ENCODE measurements at places on chromosomes 7 and 10.
A peak's percentile ranks its signal among the peaks of the same experiment; 100 is the strongest.

GRCh38 chr10:48254750-48255512, 19.6 kb downstream of the FRMPD2 start:
- DNase-seq: no peak
- H3K27ac ChIP-seq: no peak overlapping the region
- H3K27me3 ChIP-seq: no peaks in the 10 kb centered on the region
- peaks cover 6% of the 10 kb centered on the region for H3K4me1 ChIP-seq
- H3K36me3 ChIP-seq: no peaks in the 10 kb centered on the region

DNA sequence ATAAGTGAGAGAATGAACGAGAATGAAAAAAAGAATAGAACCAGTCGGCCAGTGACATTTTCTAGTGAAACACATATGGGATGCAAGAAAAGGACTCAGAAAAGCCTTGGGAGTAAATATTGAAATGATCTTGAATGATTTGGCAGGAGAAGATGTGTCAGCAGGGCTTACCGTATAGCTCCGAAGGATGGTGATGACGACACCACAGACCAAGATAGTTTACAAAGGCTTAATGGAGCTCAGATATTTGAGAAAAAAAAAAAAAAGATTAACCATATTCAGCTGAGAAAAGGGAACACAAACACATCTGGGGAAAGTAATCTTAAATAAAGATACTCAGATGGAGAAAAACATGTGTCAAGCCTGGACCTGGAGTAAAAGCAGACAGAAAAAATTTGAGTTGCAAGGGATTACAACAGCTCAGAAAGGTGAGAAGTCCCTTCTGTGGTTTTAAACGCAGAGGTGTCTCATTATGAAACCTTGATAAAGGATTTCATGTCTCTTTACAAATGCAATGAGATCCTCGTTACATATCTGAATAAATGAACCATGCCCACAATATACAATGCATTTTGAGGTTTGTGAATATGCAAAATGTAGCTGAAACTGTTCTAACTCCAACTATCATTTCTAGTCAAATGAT, 36.0 kb downstream of the DNAJB9 start:
- H3K36me3 ChIP-seq: no peaks in the 10 kb centered on the region
- no peak for DNase-seq
- no peak overlapping the region for H3K27ac ChIP-seq
- H3K4me3 ChIP-seq: no peak overlapping the region
- no peaks in the 10 kb centered on the region for H3K27me3 ChIP-seq

GRCh38 chr10:93459466-93459865, 22.7 kb downstream of the MYOF start:
- peaks cover 3% of the 10 kb centered on the region for H3K36me3 ChIP-seq
- H3K4me3 ChIP-seq: no peak overlapping the region
- no peaks in the 10 kb centered on the region for H3K27me3 ChIP-seq
- H3K4me1 ChIP-seq: peaks cover 71% of the 10 kb centered on the region

- no peak for DNase-seq
- H3K4me1 ChIP-seq: no peaks in the 10 kb centered on the region
These were observed 107.7 kb upstream of the EEPD1 start for GRCh38 chr7:36045326-36045725.

DNA sequence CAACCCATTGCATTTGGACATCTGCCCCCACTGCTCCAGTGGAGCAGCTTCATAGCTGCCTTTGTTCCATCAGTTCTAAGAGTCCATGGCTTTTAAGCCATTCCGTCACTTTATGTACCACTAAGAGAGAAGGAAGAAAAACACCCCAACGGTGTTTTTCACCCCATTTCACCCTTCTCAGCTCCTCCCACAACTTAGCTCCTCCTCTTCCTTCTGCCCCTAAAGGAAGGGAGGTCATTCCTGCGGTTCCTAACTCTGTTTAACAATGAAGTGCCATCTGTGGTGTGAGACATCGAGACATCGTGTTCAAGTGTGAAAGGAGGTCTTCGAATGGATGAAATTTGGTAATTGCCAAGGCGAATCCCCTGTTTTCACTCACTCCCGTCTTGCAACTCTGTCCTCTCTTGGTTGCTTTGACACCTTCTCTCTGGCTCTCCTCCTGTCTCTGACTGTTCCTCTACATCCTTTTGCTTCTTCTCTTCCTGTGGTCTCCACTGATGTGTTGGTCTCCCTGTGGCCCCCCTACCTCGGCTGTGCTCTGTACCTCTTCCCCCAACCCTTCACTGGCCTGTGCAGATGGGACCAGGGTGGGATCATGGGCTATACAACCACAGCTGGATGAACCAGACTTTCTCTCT, 23.0 kb downstream of the SMKR1 start:
- no peaks in the 10 kb centered on the region for H3K36me3 ChIP-seq
- H3K27me3 ChIP-seq: no peaks in the 10 kb centered on the region
- no peak overlapping the region for H3K4me3 ChIP-seq
- no peaks in the 10 kb centered on the region for H3K4me1 ChIP-seq

DNA sequence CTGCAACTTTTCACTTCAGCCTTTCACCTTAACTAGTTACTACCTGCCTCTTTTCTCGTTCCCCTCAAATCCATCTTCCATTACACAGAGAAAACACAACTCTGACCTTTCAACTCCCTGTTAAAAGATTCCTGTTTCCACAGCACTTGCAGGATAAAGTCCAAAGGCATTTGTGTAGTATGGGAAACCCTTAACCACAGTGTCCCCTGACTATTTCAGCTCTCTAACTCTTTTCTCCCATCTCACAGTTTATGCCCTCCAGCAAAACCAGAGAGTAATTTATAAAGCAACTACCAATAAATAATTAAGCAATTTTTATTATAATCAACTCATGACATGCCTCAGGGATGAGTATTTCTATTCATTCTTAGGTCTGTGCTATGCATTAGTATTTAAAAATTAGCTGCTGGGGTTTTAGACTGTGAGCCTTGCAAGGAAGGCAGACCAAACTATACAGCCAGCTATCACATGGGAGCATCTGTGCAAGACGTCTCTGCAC, 51.0 kb downstream of the COL1A2 start:
- DNase-seq: no peak
- peak overlapping the region; percentile 9 for H3K4me3 ChIP-seq
- H3K27me3 ChIP-seq: no peaks in the 10 kb centered on the region
- peaks cover 20% of the 10 kb centered on the region for H3K4me1 ChIP-seq
- peak overlapping the region; percentile 10 for H3K27ac ChIP-seq
- H3K36me3 ChIP-seq: no peaks in the 10 kb centered on the region

DNA sequence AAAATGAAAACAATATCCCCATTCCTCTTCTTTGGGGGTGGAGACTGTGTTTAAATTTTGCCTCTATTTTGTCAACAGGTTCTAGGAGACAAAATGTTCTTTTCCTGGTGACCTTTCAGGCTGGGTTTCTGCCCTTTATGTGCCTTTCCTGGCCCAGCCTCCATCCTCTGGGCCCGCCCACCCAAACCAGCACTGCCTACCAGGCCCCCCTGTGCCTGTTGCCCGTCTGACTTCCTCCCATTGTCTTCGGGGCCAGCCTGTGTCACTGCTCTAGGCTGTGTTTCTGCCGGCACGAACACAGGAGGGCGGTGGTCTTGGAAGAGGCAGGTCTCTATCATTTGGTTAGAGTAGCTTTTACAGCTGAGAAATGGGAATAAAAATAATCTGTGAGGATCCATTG, 13.9 kb downstream of the TSPAN14 start:
- no peaks in the 10 kb centered on the region for H3K27me3 ChIP-seq
- H3K4me3 ChIP-seq: no peak overlapping the region
- DNase-seq: no peak
- no peak overlapping the region for H3K27ac ChIP-seq

GRCh38 chr7:6162650-6163366, 109.6 kb downstream of the CYTH3 start:
- no peak overlapping the region for H3K4me3 ChIP-seq
- no peak overlapping the region for H3K27ac ChIP-seq
- peaks cover 1% of the 10 kb centered on the region for H3K36me3 ChIP-seq
- no peak for DNase-seq

DNA sequence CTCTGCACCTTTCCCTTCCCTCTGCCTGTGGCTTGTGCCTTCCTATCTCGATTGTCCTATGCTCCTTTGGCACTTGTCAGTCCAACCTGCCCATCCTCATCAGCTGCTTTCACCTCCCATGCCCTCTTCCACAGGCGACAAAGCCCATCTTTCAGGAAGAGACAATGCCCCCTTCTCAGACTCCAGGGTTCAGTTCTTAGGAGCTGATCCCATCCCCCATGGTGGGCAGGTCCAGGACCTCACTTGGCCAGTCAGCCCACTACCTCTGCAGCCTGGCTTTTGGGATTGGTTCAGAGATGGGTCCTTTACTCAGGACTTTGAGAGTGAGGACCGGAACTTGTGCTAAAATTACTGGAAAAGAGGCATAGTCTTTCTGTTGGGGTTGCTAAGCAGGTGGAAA, 74.0 kb upstream of the NANOS1 start:
- peaks cover 9% of the 10 kb centered on the region for H3K4me1 ChIP-seq
- no peak overlapping the region for H3K27ac ChIP-seq
- H3K4me3 ChIP-seq: no peak overlapping the region
- no peaks in the 10 kb centered on the region for H3K36me3 ChIP-seq

- H3K4me1 ChIP-seq: no peaks in the 10 kb centered on the region
- no peak for DNase-seq
- no peaks in the 10 kb centered on the region for H3K36me3 ChIP-seq
- no peak overlapping the region for H3K4me3 ChIP-seq
- H3K27me3 ChIP-seq: no peaks in the 10 kb centered on the region
These were observed 106.0 kb upstream of the TRIM24 start for GRCh38 chr7:138354066-138354465.

- H3K36me3 ChIP-seq: no peaks in the 10 kb centered on the region
- H3K4me3 ChIP-seq: no peak overlapping the region
- no peaks in the 10 kb centered on the region for H3K27me3 ChIP-seq
- no peak for DNase-seq
- H3K27ac ChIP-seq: no peak overlapping the region
These were observed 3.8 kb upstream of the PKD2L1 start for GRCh38 chr10:100333661-100334440.

- no peaks in the 10 kb centered on the region for H3K4me1 ChIP-seq
- no peaks in the 10 kb centered on the region for H3K27me3 ChIP-seq
- no peak overlapping the region for H3K27ac ChIP-seq
- DNase-seq: no peak
- H3K36me3 ChIP-seq: no peaks in the 10 kb centered on the region
These were observed 129.5 kb downstream of the OAT start for GRCh38 chr10:124288928-124289850.

- peak overlapping the region; percentile 78 for H3K27ac ChIP-seq
- DNase-seq: no peak
- H3K4me3 ChIP-seq: no peak overlapping the region
These were observed 21.6 kb downstream of the TES start for GRCh38 chr7:116231949-116232348.

DNA sequence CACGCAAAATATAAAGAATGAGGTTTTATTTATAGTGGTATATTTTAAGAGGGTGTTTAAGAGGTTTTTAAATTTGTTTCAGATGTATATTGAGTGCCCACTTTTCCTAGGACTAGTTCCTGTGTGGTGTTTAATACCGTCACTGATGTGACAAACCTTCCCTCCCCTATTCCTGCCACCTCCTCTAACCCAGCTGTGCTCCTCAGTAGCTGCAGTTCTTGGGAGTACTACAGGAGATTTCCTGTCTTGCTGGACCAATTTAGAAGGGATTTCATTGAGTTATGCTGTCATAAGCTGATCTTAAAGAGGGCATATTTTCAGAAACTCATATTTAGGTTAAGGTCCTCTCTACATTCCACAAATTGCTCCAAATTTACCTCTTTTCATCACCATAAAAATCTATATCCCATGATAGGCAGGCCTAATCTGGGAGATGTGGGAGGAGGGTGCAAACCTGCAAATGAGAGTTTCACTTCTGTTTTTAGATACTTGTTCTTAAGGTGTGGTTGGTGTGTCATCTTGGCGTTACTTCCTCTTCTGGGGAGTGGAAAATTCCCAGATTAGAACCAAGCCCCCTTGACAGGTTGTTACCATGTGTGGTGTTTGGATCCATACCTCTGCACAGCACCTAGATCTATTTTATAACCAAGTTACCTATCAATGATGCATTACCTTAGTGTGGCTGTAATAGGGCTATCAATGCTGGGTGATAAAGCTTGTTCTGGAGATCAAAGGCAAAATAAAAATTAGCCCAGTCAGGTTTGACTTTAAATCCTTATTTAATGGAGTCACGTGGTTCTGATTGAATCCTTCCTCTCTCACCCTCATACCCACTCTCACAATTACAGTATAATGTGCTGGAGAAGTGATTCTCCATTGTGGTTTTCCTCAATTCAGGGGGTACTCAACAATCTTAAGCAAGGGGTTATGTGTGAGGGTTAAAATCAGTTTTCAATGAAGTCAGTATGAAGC, 141.1 kb downstream of the CDK14 start:
- H3K27me3 ChIP-seq: no peaks in the 10 kb centered on the region
- DNase-seq: no peak
- H3K27ac ChIP-seq: no peak overlapping the region
- H3K4me3 ChIP-seq: no peak overlapping the region
- H3K36me3 ChIP-seq: no peaks in the 10 kb centered on the region

GRCh38 chr10:79137826-79138225, 69.1 kb downstream of the ZMIZ1 start:
- peaks cover 2% of the 10 kb centered on the region for H3K36me3 ChIP-seq
- no peak overlapping the region for H3K4me3 ChIP-seq
- DNase-seq: no peak
- H3K27me3 ChIP-seq: no peaks in the 10 kb centered on the region
- H3K4me1 ChIP-seq: peaks cover 3% of the 10 kb centered on the region

DNA sequence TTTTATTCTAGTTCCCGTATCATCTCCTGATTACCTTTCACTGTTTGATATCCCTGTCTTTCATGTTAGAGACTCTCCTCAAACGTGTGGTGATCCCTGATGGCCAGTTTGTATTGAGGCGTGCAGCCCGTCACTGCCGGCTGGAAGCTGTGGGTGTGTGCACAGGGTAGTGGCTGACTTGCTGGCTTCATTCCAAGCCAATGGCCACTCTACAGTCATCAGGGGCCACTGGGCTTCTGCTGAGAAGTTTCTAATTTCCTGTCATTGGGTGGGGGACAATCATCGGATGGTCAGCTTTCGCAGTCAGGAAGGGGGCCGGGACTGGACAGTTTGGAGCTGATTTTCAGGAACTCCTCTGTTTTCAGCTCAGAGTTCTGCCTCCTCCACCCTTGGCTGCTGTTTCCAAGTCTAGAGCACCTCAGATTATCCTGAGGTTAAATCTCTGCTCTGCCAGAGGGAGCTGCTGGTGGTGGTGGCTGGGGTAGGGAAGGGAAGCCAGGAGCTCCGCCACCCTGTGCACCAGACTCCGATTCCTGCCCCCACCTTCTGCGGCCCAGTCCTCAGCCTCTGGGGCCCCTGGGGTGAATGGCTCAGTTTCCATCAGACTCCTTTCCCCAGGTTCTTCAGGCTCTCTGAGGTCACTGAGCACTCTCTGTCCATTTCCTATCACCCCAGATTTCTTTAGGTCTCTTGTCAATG, 34.9 kb downstream of the BAIAP2L1 start:
- DNase-seq: no peak
- peaks cover 12% of the 10 kb centered on the region for H3K4me1 ChIP-seq
- no peak overlapping the region for H3K4me3 ChIP-seq
- no peaks in the 10 kb centered on the region for H3K36me3 ChIP-seq
- H3K27ac ChIP-seq: no peak overlapping the region

- H3K4me3 ChIP-seq: no peak overlapping the region
- H3K27me3 ChIP-seq: no peaks in the 10 kb centered on the region
- H3K36me3 ChIP-seq: no peaks in the 10 kb centered on the region
These were observed 5.5 kb upstream of the MMD2 start for GRCh38 chr7:4964506-4964905.

GRCh38 chr10:24616536-24616935, 107.2 kb downstream of the ARHGAP21 start:
- peaks cover 21% of the 10 kb centered on the region for H3K4me1 ChIP-seq
- H3K36me3 ChIP-seq: no peaks in the 10 kb centered on the region
- no peak overlapping the region for H3K4me3 ChIP-seq
- no peak overlapping the region for H3K27ac ChIP-seq

GRCh38 chr7:30412782-30413504, 65.6 kb downstream of the NOD1 start:
- H3K4me1 ChIP-seq: no peaks in the 10 kb centered on the region
- H3K36me3 ChIP-seq: no peaks in the 10 kb centered on the region
- peak; percentile 46 for DNase-seq
- H3K27me3 ChIP-seq: no peaks in the 10 kb centered on the region
- no peak overlapping the region for H3K4me3 ChIP-seq
- no peak overlapping the region for H3K27ac ChIP-seq

All from Caco-2 (cell line).